CD4-positive, alpha-beta T cell treated with Interleukin-15 for 1 hour (primary cell): ENCODE measurements at places on chromosomes 5 and 9.

GRCh38 chr5:56088967-56089829, 94.4 kb upstream of the IL6ST start:
- no peak for DNase-seq

DNA sequence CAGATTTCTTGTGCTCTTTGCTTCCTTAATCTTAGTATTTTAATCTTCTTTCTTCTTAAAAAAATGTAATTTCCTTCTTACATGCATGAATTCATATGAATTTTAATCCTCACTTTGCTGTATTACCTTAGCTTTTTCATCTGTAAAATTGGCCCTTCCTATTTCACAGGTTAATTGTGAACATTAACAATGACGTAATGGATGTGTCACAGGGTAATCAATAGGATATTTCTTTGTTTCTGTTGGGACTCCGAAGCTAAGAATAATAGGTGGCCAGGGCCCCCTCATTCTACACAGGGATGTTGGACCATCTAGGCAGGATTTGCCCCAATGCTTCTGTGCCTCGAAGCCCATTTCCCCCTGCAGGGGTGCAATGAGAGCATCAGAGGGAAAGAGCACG, 187.4 kb upstream of the NFIB start:
- no peak for DNase-seq

DNA sequence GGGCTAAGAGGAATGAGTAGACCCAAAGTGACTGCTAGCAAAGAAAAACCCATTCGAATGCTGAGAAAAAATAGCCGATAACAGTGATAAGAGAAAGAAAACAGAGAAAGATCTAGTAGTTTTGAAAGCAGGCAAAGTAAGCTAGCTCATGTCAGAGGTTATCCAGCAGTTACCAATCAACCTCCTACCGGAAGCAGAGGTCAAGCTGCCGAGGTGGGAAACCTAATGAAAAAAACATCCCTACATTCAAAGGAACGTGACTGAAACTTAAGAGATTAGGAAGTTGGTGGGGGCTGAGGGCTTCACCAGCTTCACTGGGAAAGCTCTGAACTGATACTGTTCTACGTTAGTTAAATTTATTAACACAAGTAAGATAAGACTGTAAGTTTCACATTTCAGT, 32.6 kb downstream of the SSBP2 start:
- DNase-seq: no peak

DNA sequence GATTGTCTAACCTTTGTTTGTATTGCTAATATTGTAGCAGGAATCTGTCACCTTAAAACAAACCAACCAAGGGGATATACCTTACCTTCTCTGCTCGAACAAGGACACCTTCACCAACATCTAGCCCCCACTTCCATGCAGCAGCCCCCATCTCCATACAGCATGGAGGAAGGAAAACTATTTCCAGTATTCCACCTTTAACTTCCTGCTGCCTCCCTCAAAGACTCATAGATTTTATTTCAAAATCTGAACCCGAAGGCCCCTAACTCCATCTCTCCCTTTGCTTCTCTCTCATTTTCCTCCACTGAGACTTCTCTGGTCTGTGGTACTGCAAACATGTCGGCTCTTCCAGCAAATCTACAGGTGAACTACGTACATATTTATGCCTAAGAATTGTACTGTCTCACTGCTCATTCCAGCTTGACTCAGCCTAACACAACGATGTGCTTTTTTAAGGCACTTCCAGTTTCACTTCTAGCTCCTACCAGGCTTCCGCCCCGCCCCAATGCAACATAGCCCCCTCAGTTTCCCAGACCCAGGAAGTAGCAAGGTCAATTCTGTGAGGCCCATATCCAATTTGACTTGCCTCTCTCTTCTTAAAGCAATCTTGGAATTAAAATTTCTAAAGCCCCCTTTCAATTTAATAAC, 70.7 kb upstream of the RNF38 start:
- peak; percentile 63 for DNase-seq

- no peak for DNase-seq
These were observed 92.2 kb upstream of the LMX1B start for GRCh38 chr9:126521551-126521950.

DNA sequence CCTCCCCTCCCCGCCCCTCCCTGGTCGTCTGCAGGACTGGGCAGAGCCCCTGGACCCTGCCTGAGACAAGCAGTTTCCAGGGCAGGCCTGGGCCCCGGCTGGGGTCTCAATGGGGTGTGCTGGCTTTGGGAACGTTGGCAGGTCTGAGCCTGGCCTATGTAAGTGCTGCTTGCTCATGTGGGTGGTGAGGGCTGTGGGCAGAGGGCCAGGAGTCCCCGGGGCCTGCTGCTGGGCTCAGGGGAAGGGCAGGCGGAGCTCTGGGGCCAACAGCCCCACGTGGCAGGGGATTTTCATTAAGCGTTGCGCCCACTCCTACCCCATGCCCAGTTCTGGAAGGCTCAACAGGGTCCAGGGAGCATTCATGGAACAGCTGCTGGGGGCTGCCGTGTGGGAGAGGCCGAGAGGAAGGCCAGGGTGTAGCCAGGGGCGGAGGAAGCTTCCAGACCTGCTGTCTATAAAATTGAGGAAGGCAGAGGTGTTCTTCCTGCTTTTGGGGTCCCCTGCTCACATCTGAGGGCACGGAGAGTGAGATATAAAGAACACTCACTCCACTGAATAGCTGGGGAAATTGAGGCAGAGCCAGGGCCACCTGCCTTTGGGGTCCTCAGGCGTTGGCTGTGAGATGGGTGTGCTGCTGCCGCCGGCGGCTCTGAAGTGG, 32.5 kb downstream of the RXRA start:
- no peak for DNase-seq

DNA sequence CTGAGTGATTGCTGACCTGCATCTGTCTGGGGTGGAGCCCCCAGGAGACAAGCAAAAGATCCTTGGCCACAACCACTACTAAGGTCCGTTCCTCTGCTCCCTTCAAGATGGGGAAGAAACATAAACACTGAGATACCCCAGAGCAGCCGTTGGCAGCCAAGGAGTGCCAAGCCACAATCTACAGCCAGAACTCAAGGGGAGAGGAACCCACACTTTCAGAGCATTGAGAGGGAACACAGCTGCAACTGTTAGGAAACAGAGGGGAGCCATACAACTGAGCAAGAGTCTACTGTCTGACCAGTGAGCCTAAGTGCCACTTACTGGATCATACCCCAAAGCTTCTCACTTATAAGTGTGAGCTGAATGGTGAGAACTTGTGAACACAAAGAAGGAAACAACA, 44.6 kb upstream of the ADRB2 start:
- no peak for DNase-seq

- no peak for DNase-seq
These were observed 3.7 kb downstream of the CLTA start for GRCh38 chr9:36194326-36195000.

DNA sequence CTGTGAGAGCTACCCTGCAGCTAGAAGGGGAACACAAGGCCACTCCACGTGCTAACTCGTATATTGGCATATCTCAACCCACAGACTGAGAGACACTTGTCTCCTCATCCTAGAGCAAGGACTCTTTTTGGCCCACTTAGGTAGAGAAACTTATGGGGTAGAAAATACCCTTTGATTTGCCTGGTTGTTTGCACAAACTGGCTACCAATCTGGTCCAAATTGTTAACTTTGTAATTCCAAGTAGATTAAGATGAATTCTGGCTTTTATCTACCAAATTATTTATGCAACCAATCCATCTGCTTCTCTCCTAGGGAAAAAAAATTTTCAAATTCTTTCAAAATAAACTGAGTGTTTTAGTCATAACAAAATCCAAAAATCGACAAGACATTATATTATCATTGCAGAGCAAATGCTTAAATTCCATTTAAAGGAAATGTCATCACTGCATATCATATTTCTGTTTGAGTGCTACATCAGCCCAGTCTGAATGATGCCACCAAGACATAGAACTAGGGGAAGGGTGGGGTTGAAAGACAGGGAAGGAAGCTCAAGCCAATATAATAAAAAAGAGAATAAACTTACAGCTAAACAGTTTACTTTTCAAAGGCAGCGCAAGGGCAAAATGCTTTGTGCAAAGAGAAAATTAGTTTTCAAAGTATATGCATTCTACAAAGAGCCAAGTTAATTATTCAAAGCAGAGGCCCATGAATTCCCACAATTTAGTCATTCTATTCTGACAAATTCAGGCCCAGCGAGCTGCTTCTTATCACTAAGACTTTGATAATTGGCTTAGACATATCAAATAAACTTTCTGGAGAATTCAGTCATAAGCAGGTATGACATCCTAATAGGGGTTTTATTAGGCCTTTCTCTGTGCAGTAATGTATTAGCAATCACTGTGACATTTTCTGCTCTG, 198.0 kb downstream of the CAAP1 start:
- DNase-seq: no peak

GRCh38 chr5:84437673-84438315, 53.1 kb upstream of the EDIL3 start:
- no peak for DNase-seq

DNA sequence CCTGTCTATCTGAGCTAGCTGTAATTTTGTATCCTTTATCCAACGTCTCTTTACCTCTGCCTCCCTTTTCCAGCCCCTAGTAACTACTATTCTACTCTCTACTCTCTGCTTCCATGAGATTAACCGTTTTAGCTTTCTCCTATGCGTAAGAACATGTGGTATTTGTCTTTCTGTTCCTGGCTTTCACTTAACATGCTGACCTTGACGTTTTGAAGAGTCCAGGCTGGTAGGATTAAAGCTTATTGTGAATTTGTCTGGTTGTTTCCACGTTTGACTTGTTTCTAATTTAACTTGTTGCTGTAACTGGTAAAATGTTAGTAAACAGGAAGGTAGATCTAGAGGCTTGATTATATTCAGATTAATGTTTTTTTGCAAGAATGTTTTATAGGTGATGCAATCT, 385.3 kb downstream of the PSAT1 start:
- DNase-seq: no peak

DNA sequence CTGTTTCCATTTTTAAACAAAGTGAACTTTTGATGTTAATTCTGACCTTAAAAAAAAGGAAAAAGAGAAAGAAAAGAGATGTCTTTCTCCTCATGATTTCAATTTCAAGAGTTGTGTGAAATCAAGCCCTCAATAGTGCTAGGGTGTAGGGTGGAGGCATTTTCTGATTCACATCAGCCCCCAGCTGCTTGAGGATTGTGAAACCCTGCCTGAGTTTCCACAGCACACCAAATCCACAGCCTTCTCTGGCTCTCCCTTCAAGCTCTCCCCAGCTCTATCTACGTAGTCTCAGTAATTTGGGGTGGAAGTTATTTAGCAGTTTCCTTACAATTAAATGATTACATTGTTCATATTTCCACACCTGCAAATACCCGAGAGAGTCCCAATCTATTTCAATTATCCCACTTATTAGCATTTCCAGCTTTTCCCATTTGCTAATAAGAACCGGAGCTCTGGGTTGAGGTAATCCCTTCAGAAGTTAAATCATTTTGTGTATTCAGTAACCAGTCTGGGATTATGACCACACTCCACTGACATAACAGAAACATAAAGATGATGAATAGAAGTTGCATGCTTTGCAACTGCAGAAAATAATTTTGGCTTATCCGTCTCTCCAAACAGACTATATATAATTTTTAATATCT, 54.9 kb downstream of the MTX3 start:
- DNase-seq: no peak

GRCh38 chr9:19934301-19934871, 145.5 kb upstream of the SLC24A2 start:
- DNase-seq: no peak

DNA sequence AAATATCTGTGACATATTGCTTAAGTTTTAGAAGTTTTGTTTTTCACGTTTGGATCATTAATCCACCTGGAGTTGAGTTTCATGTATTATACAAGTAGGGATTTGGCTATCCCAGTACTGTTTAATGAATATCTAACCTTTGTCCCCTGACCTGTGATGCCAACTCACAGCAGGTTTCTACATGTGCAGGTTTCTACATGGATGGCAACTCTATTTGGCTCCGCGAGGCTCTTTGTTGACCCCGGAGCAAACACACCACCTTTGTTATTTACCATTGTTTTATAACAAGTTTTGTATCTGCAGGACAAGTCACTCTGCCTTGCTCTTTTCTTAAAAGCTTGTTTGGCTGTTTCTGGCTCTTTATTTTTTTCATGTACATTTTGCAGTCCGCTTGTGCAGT, 920 bp upstream of the SFXN1 start:
- DNase-seq: no peak

DNA sequence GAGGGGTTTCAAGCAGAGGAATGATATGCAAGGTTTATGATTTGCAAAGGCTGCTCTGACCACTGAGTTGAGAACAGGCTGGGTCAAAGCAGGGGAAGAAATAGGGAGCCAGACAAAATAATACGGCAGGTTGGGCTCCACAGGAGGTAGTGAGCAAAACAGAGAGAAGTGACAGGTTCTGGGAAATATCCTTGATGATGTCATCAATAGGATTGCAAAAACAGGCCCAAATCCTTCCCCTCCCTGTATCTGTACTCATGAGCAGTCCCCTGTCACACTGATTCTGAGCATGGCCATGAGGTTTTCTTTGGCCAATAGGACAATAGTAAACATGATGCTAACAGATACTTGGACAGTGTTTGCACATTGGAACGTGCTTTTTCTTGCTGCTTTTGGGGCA, 471.8 kb upstream of the BRINP1 start:
- no peak for DNase-seq

- DNase-seq: no peak
These were observed 172.8 kb downstream of the APBA1 start for GRCh38 chr9:69499407-69499806.
